ENCODE measurements at places on chromosomes 4 and X.

- no peak for DNase-seq
Measured at GRCh38 chr4:73576381-73576780, 43.9 kb downstream of the RASSF6 start.

GRCh38 chr4:21205821-21206531 is 505.7 kb downstream of the PACRGL start:
- no peak for DNase-seq

DNA sequence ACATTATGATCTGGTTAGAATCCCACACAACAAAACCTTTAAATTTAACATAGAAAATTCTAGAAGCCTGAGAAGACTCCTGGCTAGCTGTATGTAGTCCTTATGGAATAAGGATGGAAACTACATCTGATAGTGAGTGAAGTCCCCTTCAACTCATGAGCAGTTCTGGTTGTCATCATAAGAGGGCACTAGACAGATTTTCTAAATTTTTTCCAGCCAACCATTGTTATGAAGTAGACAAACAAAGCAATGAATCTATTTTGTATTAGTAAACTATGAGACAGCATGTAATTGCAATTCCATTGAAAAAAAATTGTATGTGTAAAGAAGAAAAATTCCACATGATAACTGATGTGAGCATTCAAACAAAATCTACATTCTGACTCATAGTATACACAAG is 35.2 kb downstream of the PWWP3B start:
- DNase-seq: no peak

DNA sequence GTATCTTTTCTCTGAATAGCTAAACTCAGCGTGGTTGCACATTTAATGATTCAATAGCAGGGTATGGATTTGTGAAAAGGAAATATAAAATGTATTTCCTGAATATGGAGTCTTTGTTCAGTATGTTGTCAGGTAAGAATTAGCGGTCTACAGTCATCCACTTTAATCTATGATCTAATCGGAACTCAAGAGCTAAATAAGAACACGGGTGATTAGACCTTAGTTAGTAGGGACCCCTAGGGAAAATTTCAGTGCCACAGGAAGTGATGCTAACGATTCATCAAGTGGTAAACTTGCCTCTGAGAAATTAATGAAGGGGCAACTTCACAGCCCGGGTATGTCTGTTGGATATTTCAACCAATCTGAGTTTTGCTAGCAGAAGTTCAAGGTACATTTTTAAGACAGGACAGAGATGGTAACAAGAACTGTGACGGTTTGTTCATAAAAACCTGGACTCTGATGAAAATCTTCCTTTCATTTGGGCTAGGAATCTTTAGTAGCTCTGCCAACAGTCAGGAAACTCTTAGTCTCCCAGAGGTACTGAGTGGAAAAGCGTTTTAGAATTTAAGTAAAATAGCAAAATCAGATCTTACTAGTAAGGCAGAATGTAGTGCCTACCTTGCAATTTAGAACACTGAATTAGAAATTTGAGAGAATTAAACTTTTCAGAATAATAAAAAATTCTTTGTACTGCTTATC is 47.1 kb downstream of the PCDH7 start:
- no peak for DNase-seq

DNA sequence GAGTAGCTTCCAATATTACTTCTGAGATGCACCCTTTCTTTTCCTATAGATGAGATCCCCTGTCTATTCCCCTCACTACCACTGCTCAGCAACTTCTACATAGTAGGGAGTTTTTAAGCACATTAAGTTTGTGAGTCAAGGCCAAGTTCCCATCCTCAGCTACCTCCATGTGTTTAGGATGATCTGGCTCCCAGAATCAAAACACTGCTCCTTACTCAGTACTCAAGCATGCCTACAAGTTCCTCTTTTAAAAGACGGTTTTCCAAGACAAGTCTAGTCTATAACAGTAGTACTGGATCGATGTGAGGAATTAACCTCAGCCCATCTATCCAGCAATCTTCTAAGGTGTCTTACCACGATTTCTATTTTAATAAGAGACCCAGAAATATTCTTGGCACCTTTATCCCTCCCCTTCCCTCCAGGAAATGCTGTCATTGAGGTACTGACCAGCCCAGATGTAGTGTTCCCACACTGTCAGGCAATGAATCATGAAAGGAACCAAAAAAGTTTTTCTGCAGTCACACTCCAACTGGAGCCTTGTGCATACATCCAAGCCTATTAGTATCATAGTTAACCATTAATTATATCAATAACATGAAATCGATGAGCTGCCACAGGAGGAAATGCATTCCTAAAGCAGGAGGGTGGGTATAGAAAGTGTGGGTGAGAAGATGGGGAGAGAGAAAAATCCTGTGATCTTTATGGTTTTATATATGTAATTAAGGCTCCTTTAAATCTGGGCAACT is 29.6 kb downstream of the AREG start:
- DNase-seq: no peak
